ENCODE measurements at places on chromosomes 13 and 19.
A peak's percentile ranks its signal among the peaks of the same experiment; 100 is the strongest.

DNA sequence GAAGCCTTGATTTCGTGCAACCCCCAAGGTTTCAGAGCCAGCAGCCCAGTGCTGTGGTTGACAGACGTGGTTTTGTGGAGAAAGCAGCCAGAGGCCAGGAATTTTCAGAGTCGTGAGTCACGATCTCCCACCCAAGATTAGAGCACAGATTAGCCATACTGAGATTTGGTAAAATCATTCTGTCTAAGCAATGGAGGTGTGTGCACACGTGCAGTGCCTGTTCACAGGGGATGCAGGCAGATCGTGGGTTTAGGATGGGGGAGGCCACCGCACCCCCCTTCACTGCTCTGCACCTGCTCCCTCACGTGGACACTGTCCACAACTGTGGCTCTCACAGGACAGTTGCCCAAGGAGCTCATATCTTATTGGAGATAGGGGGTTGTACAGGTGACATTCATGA, 46.6 kb upstream of the GPR183 start:
- no peak overlapping the region for H3K4me3 ChIP-seq
- peaks cover 82% of the 10 kb centered on the region for H3K4me1 ChIP-seq
- peaks cover 76% of the 10 kb centered on the region for H3K36me3 ChIP-seq
- no peaks in the 10 kb centered on the region for H3K27me3 ChIP-seq
- peak overlapping the region; percentile 89 for H3K27ac ChIP-seq
- DNase-seq = no peak

GRCh38 chr13:69094485-69094884, 1013.1 kb upstream of the ATXN8OS start:
- H3K36me3 ChIP-seq = no peaks in the 10 kb centered on the region
- no peaks in the 10 kb centered on the region for H3K27me3 ChIP-seq
- no peaks in the 10 kb centered on the region for H3K4me1 ChIP-seq
- no peak overlapping the region for H3K27ac ChIP-seq
- no peak for DNase-seq
- no peak overlapping the region for H3K4me3 ChIP-seq

GRCh38 chr19:9945319-9945966, 9.1 kb upstream of the OLFM2 start:
- DNase-seq = no peak
- H3K36me3 ChIP-seq = no peaks in the 10 kb centered on the region
- H3K4me1 ChIP-seq = no peaks in the 10 kb centered on the region
- H3K4me3 ChIP-seq = no peak overlapping the region
- no peak overlapping the region for H3K27ac ChIP-seq

DNA sequence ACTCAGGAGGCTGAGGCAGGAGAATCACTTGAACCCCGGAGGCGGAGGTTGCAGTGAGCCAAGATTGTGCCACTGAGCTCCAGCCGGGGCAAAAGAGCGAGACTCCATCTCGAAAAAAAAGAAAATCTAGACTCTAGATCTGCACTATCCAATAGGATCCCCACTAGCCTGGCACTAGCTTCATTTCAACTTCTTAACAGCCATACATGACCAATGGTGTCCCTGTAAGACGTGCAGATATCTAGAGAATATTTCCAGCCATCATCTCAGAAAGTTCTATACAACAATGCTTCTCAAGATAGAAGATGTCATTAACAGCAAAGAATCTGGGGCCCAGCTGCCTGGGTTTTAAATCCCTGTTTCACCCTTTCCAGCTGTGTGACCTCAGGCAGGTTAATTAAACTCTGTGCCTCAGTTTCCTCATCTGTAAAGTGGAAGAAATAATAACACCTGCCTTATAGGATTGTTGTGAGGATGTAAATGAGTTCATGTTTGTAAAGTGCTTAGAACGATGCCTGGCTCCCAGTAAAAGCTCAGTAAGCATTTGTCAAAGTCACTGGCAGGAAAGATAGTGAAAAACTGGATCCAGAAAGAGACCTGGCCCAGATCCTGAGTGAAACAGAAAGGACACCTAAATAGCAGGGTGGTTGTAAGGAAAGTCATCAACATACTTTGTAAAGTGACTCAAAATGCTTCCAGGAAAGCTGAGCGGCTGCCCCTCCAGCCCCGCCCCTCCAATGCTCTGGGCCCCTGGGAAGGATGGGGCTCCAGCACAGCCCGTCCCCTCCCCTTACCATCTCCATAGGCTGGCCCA, 13.5 kb downstream of the WIZ start:
- no peaks in the 10 kb centered on the region for H3K27me3 ChIP-seq
- H3K4me1 ChIP-seq = peaks cover 23% of the 10 kb centered on the region
- no peak overlapping the region for H3K4me3 ChIP-seq
- peaks cover 11% of the 10 kb centered on the region for H3K36me3 ChIP-seq
- H3K27ac ChIP-seq = no peak overlapping the region

DNA sequence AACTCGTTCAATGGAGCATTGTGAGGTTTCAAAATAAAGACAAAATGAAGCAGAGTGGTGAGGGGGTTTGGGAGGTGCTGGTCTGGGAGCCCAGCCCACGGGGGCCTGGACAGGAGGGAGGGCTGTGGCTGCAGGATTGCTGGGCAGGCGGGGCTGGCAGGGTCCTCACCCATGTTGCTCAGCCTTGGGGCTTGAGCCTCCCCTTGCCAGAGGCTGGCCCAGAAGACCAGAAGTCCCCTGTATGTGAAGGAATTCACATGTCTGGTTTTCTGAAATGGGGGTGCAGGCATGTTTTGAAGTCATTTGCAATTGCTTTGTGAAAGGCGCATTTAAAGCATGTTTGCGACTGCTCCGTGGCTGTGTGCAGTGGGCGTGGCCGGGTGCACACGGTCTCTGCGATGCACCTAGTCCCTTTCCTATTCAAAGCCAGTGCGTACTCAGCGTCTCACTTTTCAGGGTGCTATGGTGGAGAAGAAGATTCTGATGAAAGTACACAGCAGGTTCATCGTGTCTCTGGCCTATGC, 2.3 kb downstream of the GRK1 start:
- DNase-seq = no peak
- no peak overlapping the region for H3K27ac ChIP-seq
- H3K36me3 ChIP-seq = peaks cover 2% of the 10 kb centered on the region
- peaks cover 2% of the 10 kb centered on the region for H3K27me3 ChIP-seq
